ENCODE measurements at places on chromosomes 3 and 15. TPM values are rescaled to one million over a fixed set of nuclear protein-coding genes. Genes with fewer than 3 reads are reported as not detected.

- H3K4me1 ChIP-seq: no peaks in the 10 kb centered on the region
- H3K36me3 ChIP-seq: peaks cover 58% of the 10 kb centered on the region
- no peak overlapping the region for H3K27ac ChIP-seq
- H3K4me3 ChIP-seq: no peak overlapping the region
These were observed 5.3 kb upstream of the CRYGS start for GRCh38 chr3:186549497-186549896.

DNA sequence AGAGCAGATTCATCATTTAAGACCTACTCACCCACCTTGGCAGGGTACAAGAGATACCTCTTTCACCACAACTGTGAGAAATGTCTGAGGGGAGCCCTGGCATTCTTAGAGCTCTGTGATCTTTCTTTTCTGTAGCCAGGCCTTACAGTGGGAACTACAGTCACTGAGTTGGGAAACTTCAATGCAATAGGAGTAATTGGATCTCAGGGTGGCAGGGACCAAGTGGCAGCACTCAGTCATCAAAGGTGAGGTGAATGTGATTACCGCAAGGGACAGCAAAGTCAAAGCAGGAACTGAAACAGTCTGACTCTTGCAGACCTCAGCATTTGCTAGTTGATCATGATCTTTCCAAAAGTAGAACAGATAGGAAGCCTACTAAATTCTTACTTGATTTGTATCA is 7.2 kb upstream of the MCF2L2 start:
- H3K4me1 ChIP-seq: peaks cover 21% of the 10 kb centered on the region
- no peak for DNase-seq
- H3K36me3 ChIP-seq: no peaks in the 10 kb centered on the region
- H3K27ac ChIP-seq: no peak overlapping the region

GRCh38 chr15:73886717-73887345 is 13.5 kb downstream of the TBC1D21 start:
- H3K36me3 ChIP-seq: no peaks in the 10 kb centered on the region
- no peaks in the 10 kb centered on the region for H3K4me1 ChIP-seq
- H3K4me3 ChIP-seq: no peak overlapping the region

The RAB6B gene
- not detected for total RNA-seq

- H3K27me3 ChIP-seq: no peaks in the 10 kb centered on the region
- peaks cover 44% of the 10 kb centered on the region for H3K4me1 ChIP-seq
- peak overlapping the region; percentile 95 for H3K4me3 ChIP-seq
- H3K27ac ChIP-seq: peak overlapping the region; percentile 83
These were observed 1.0 kb downstream of the ATP2C1 start for GRCh38 chr3:130894986-130895280.

GRCh38 chr3:4729061-4729973 is 236.2 kb downstream of the ITPR1 start:
- H3K4me3 ChIP-seq: no peak overlapping the region
- no peaks in the 10 kb centered on the region for H3K27me3 ChIP-seq
- no peaks in the 10 kb centered on the region for H3K4me1 ChIP-seq
- H3K36me3 ChIP-seq: peaks cover 88% of the 10 kb centered on the region
- no peak overlapping the region for H3K27ac ChIP-seq
- no peak for DNase-seq

- no peak for DNase-seq
- no peaks in the 10 kb centered on the region for H3K27me3 ChIP-seq
- no peaks in the 10 kb centered on the region for H3K36me3 ChIP-seq
- no peak overlapping the region for H3K27ac ChIP-seq
- H3K4me1 ChIP-seq: no peaks in the 10 kb centered on the region
These were observed 875.9 kb upstream of the NR2F2 start for GRCh38 chr15:95454403-95455262.

The GOLGB1 gene
- total RNA-seq: 44.7 TPM

The MORC1 gene
- not detected for total RNA-seq

- no peak overlapping the region for H3K4me3 ChIP-seq
- H3K27me3 ChIP-seq: no peaks in the 10 kb centered on the region
- no peaks in the 10 kb centered on the region for H3K4me1 ChIP-seq
These were observed 39.4 kb upstream of the LMOD3 start for GRCh38 chr3:69161587-69162307.

DNA sequence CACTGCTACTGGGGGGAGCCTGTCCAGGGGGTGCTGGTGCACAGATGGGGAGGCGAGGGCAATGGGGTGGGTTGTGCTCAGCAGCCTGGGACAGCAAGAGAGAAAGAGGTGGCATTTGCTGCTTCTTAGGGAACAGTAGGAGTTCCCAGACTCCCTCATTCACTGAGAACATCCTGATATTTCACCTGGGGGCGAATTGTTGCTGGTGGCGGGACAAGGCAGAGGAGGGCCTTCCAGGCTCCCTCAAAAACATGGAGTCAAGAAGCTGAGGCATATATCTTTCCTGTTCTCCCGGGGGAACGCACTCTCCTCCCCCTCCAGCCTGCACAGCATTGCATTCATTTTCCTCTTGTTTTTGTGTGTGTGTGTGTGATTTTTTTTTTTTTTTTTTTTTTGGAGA is 65.7 kb downstream of the CDC25A start:
- no peaks in the 10 kb centered on the region for H3K27me3 ChIP-seq
- H3K4me3 ChIP-seq: no peak overlapping the region
- no peak for DNase-seq
- no peaks in the 10 kb centered on the region for H3K36me3 ChIP-seq
- H3K4me1 ChIP-seq: peaks cover 3% of the 10 kb centered on the region

DNA sequence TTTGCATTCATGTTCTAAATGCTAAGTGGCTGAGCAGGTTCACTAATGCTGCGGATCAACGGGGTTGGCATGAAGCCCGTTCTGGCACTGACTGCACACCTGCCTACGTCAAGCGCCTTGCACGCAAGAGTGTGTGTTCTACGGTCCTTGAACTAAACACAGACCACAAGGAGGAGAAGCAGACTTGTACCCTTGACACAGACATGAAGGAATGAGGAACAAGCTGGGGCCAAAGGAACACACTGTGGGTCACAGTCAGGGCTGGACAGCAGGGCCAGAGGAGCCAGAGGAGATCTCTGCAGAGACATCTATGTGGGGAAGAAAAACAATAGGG is 48.0 kb upstream of the LDHAL6B start:
- H3K27ac ChIP-seq: no peak overlapping the region
- no peaks in the 10 kb centered on the region for H3K27me3 ChIP-seq
- peaks cover 68% of the 10 kb centered on the region for H3K36me3 ChIP-seq

GRCh38 chr3:164352991-164353390 is 725.3 kb downstream of the SI start:
- H3K27ac ChIP-seq: no peak overlapping the region
- no peak for DNase-seq
- H3K36me3 ChIP-seq: no peaks in the 10 kb centered on the region
- H3K4me3 ChIP-seq: no peak overlapping the region
- H3K4me1 ChIP-seq: no peaks in the 10 kb centered on the region

- peaks cover 93% of the 10 kb centered on the region for H3K4me1 ChIP-seq
- DNase-seq: no peak
- peak overlapping the region; percentile 28 for H3K4me3 ChIP-seq
- no peaks in the 10 kb centered on the region for H3K27me3 ChIP-seq
- H3K36me3 ChIP-seq: peaks cover 11% of the 10 kb centered on the region
- peak overlapping the region; percentile 83 for H3K27ac ChIP-seq
These were observed 50.6 kb downstream of the TBL1XR1 start for GRCh38 chr3:177146646-177147045.

The LRRC2 gene
- not detected for total RNA-seq

DNA sequence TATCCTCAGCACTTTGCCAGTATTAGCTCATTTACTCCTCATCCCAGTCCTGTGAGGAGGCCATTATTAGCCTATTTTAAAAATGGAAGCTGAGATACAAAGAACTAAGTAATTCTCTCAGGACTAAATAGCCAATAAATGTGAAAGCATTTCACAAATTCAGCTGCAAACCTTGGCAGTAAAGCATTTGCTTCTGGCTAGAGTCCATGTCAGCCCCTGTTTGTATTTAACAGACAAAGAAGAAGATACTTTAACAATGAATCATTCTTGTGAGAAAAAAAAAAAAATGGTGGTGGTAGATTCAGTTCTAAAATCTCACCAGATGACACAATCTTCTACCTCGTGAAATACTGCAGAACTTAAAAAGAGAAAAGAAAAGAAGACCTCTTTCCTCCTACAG is 85.0 kb upstream of the CNTN6 start:
- H3K27ac ChIP-seq: no peak overlapping the region
- no peaks in the 10 kb centered on the region for H3K4me1 ChIP-seq
- no peaks in the 10 kb centered on the region for H3K36me3 ChIP-seq
- H3K4me3 ChIP-seq: no peak overlapping the region

DNA sequence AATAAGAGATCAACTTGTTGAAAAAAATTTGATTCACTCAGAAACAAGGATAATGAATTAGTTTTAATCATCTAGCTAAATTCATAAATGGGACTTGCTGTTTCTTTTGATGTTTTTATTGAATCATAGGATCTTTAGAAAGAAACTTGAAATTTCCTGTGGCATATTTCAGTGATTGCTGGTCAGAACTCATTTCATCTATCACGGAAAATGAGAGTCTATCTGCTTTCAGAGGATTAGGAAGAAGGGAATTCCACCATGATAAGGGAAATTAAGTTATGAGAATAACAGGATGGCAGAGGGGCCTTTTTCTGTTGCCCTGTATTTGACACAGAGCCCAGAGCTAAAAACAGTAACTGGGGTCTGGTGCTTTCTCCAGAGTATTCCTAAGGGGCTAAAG is 44.9 kb upstream of the CCNL1 start:
- peaks cover 4% of the 10 kb centered on the region for H3K4me1 ChIP-seq
- H3K27ac ChIP-seq: no peak overlapping the region
- no peaks in the 10 kb centered on the region for H3K27me3 ChIP-seq
- no peak overlapping the region for H3K4me3 ChIP-seq
- peaks cover 1% of the 10 kb centered on the region for H3K36me3 ChIP-seq

DNA sequence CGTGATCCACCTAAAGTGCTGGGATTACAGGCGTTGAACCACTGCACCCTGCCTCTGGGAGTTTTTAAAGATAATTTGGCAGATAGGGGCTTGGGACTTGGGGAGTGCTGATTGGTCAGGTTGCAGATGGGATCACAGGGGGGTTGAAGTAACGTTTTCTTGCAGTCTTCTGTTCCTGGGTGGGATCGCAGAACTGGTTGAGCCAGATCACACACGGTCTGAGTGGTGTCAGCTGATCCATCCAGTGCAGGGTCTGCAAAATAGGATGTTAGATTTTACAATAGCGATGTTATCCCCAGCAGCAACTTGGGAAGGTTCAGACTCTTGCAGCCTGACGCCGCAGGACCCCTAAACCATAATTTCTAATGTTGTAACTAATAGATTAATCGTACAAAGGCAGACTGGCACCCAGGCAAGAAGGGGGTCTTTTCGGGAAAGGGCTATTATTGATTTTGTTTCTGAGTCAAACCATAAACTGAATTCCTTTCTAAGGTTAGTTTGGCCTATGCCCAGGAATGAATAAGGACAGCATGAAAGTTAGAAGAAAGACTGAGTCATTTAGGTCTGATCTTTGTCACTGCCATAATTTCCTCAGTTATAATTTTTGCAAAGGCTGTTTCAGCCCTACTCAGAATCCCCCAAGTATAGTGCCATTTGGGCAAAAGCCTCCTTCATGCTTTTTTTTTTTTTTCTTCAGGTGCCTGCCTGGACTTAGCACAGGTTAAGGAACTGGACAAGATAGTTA is 1.5 kb upstream of the CA12 start:
- no peaks in the 10 kb centered on the region for H3K36me3 ChIP-seq
- peaks cover 54% of the 10 kb centered on the region for H3K27me3 ChIP-seq
- H3K27ac ChIP-seq: no peak overlapping the region
- peaks cover 15% of the 10 kb centered on the region for H3K4me1 ChIP-seq
- no peak overlapping the region for H3K4me3 ChIP-seq
- DNase-seq: no peak

The RASGRP1 gene
- 37.7 TPM for total RNA-seq

The SNX22 gene
- total RNA-seq: 46.2 TPM

The PLAAT1 gene
- total RNA-seq: not detected

DNA sequence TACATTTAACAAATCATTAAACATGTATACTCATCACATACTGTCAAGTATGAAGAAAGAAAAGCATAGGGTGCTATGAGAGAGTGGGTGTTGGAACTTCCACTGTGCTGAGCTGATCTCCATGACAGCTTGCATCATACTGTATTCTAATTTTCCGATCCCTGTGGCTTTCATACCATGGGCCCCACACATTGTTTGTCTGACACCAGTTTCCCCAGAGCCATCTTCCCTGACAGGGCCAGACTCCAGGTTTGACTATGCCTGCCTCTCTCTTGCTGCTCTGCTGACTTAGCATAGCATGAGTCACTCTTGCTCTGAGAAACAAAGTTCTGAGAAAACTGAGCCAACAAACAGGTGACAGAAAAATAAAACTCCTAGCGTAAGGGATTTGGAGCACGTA is 37.0 kb upstream of the CASR start:
- H3K27me3 ChIP-seq: peaks cover 6% of the 10 kb centered on the region
- no peak overlapping the region for H3K4me3 ChIP-seq
- no peaks in the 10 kb centered on the region for H3K4me1 ChIP-seq

- no peaks in the 10 kb centered on the region for H3K27me3 ChIP-seq
- DNase-seq: no peak
- no peak overlapping the region for H3K27ac ChIP-seq
- H3K4me1 ChIP-seq: peaks cover 27% of the 10 kb centered on the region
- H3K4me3 ChIP-seq: no peak overlapping the region
These were observed 79.2 kb downstream of the SEMA5B start for GRCh38 chr3:122948408-122948807.

DNA sequence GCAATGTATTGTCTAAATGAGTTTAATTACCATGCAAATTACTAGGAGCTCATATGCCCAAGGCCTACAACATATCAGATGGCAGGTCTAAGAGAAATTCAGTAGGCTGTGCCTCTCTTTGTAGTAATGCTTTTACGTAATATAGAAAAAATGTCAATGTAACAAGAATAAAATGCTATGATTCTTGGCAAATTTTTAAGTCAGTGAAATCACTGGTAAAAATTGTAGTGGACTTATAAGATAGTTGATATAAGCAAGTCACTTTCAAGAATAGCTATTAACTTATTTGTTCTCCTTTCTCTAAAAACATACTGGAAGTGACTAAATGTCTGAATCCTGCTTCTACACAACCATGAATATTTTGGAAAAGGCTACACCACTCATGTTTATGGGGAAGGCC is 707.8 kb downstream of the TUSC7 start:
- H3K36me3 ChIP-seq: no peaks in the 10 kb centered on the region
- DNase-seq: no peak
- H3K27ac ChIP-seq: no peak overlapping the region
- H3K4me3 ChIP-seq: no peak overlapping the region

GRCh38 chr3:82595530-82595929 is 834.1 kb upstream of the GBE1 start:
- H3K27ac ChIP-seq: no peak overlapping the region
- H3K4me1 ChIP-seq: no peaks in the 10 kb centered on the region
- no peak overlapping the region for H3K4me3 ChIP-seq
- DNase-seq: no peak
- no peaks in the 10 kb centered on the region for H3K27me3 ChIP-seq
- no peaks in the 10 kb centered on the region for H3K36me3 ChIP-seq

The TBC1D23 gene
- 27.7 TPM for total RNA-seq

The KBTBD13 gene
- not detected for total RNA-seq
